Fibroblast of skin of back (primary cell): ENCODE measurements at places on chromosomes 5 and 9.

DNA sequence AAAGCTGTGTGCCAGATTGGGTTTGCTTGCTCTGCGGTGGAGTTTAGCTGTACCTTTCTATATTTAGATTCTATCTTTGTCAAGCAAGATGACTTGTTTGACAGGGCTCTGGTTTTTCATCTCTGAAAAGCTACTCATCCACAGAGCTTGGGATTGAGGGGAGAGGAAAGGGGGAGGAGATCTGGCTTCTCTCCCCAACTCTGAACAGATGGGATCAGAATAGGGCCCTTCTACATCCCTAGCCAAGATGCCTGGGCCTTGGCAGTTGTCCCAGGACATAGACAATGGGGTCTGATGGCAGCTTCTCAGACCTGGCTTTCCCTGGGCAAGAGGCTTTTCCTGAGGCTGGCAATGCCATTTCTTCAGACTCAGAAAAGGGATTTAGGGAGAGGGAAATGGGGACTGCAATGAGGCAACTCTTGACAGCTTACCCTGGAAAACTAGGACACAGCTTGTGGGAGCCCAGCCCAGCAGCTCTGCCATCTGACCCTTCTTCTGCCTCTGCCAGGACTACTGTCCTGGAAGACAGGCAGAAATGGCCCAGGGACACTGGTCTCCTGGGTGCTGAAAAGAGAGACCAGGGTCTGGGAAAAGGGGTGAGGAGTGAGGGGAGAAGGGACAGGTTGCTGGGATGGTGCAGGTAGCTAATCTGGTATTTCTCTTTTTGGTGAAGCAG, 50.2 kb upstream of the ASTN2 start:
- DNase-seq: no peak

DNA sequence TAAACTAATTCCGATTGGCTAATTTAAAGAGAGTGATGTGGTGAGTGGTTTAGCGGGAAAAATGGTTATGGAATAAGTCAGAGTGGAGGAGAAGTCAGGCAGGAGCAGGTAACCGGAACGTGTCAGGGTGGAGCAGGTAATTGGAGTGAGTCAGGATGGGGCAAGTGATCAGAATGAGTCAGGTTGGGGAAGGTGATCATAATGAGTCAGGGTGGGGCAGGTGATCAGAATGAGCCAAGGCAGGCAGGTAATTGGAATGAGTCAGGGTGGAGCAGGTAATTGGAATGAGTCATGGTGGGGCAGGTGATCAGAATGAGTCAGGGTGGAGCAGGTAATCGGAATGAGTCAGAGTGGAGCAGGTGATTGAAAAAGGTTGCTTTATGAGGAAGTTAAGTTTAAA, 101.4 kb downstream of the TMEM167A start:
- DNase-seq: no peak

DNA sequence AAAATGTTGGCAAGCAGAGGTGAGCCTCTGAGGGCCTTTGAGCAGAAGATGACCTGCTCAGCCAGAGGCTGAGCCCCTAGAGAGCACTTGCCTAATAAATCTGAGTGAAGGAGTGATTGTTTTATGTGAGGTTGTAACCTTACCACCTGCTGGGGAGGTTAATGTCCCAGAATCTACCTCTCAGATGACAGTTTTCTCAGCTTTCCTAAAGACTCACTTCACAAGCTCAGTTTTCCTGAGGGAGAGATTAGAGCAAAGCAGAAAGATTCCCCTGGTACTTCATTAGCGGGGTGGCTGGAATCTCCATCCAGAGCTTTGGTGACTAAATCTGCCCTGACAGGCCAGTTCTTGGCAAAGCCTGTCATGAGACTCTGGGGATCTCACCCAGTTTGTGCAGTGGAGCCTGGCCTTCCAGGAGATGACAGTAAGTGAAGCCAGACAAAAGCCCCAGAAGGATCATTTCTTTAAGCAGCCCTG, 48.8 kb upstream of the GALNT10 start:
- DNase-seq: no peak

DNA sequence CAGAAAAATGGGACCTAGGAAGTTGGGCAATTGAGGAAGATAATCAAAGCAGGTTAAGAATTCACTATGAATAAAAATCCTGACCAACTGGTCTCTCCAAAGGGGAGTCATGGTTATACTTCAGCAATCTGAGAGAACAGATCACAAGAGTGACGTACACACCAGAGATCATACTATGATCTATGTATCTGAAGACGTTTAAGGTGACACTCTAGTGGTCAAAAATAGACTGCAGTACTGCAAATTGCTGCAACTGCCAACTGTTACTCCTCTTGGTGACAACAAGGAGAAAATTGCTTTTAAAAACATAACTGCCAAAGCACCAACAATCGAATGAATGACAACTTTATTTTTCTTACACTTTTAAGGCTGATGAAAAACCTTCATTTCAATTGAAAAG, 4.9 kb downstream of the AK6 start:
- peak; percentile 33 for DNase-seq

- DNase-seq: peak; percentile 61
Observed at GRCh38 chr9:87223392-87224246, 274.0 kb upstream of the DAPK1 start.

- DNase-seq: peak; percentile 67
Observed at GRCh38 chr5:128213340-128213739, 129.8 kb downstream of the SLC12A2 start.

DNA sequence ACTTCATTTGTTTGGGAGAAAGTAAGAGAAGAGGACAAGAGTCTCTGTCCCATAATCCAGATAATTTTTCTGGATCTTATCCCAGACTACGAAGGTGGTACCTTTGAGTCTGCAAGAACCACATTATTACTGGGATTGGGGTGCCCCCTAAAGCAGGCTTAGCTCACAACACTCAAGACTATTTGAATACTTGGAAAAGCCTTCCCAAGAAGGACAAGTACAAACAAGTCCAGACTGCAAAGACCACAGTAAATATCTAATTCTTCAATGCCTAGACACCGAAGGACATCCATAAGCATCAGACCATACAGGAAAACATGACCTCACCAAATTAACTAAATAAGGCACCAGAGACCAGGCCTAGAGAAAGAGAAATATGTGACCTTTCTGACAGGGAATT, 40.2 kb upstream of the TMED7 start:
- no peak for DNase-seq

DNA sequence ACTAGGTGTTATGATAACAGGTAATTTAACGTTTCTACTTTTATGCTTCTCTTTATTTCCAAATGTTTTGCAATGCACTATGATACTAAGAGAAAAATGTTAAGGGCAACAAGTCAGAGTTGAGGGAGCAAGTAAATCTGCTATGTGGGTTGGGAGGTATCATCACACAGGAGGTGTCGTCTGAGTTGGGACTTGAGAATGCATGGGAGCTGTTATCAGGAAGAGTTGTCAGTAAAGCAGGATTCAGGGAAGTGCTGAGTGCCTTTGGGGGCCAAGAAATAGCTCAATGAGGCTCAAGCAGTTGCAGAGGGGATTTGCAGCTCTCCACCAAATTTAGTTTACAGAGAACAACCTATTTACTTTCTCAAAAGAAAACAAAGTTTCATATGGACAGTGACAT, 108.0 kb downstream of the PPP2R2B start:
- DNase-seq: no peak

- no peak for DNase-seq
Observed at GRCh38 chr9:33164138-33164809, 2.9 kb downstream of the B4GALT1 start.

- DNase-seq: peak; percentile 30
Observed at GRCh38 chr9:136544964-136545691, 720 bp downstream of the NOTCH1 start.

- DNase-seq: no peak
Observed at GRCh38 chr5:175585567-175585966, 72.3 kb upstream of the HRH2 start.

- DNase-seq: no peak
Observed at GRCh38 chr9:136711751-136712689, at the start of gene DIPK1B. Gene DIPK1B, plus strand, starts transcription at chr9:136712572. Its CDS starts 94 bp downstream, at chr9:136712666.

- peak; percentile 89 for DNase-seq
Observed at GRCh38 chr9:111287127-111287526, 42.9 kb downstream of the OR2K2 start.

GRCh38 chr9:104868303-104868686, 59.7 kb downstream of the ABCA1 start:
- no peak for DNase-seq

DNA sequence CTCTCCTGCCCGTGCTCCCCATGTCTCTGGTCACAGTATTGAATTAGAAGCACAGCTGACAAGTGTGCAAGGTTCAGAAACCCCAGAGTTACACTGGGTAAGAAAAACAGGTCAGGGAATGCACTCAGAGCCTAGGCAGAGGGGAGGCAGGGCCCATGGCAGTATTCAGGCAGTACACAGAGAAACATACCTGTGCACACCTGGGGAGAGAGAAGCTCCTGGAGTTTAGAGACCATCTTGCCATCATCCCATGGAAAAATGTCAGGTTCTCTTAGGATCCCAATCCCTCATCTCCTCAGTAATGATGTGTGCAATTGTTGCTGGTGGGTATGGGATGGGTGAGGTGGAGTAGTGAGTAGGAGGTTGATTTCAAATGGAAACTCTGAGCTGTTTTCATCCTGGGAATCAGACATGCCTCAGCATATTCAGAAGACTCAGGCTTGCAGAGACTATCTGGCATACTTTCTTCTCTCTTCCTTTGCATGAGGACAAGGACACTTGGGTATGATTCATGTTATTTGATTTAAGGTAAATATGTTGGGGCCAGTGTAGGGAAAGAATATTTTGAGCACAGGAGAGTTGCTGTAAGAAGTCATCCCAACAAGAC, 228.5 kb downstream of the ESM1 start:
- peak; percentile 53 for DNase-seq

- peak; percentile 50 for DNase-seq
Observed at GRCh38 chr5:160175438-160176218, 53.7 kb upstream of the FABP6 start.

DNA sequence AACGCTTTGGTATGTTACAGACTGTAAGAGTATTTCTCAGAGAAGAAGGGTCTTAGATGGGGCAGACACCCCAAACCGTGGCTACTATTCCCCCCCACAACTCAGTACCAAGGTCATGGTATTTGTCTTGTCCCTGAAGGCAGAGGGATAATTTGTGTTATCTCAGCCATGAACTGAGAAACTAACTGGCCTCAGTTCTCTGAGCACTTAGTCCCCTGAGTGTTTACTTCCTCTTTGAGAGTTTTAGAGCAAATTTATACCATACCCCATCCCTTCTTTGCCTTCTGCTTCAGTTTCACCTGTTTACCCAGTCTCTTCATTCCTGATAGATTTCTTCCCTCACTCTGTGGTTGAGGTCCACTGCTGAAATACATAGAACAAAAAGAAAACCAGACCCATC, 183.9 kb downstream of the LRRC70 start:
- DNase-seq: no peak

- DNase-seq: no peak
Observed at GRCh38 chr5:50995285-50995942, 329.0 kb downstream of the PARP8 start.

DNA sequence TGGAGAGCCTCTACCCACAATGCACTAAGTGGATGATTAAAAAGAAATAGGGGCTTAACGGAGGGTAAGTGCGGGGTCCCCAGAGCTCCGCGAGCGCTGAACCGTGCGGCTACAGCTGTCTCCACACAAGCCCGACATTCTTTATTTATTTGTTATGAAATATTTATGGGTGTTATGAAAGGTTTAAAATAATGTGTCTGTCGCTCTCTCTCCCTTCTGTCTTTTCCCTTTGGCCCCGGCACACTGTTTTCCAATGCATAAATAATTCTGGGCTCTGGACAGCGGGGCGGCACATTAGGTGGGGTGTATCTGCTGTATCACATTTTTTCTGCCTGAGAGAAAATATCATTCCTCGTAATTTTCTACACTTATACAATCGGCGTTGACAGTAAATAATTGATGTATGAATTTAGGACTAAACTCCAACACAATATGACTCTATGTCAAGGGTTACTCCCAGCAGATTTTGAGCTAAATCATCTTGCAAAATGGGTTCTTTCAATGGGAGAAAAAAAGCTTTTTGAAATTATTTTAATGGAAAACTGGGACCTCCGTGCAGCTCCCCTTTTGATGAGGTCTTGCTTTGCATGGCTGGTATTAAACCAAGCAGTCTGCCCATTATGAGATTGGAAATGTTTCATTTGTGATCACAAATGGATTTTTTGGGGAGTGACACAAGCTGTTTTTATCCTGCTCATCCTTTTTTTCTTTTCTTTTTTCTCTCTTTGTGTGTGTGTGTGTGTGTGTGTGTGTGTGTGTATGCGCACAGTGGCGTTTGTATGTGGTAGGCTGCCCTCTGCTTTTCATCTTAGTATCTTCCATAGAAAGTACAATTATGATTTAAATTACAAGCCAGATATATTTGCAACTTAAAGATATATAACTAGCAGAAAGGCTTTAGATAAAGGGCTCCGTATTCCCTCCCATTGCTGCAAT, 370.6 kb upstream of the IRX4 start:
- no peak for DNase-seq

GRCh38 chr9:79741381-79741780, 169.6 kb downstream of the TLE4 start:
- no peak for DNase-seq

- DNase-seq: no peak
Observed at GRCh38 chr5:9125852-9126251, 420.0 kb downstream of the SEMA5A start.

- no peak for DNase-seq
Observed at GRCh38 chr5:59274106-59274636, 619.4 kb downstream of the PDE4D start.

- DNase-seq: peak; percentile 74
Observed at GRCh38 chr5:150208187-150209098, 18.6 kb downstream of the SLC6A7 start.

- DNase-seq: no peak
Observed at GRCh38 chr5:77483682-77484081, 8.4 kb downstream of the WDR41 start.

GRCh38 chr5:172892713-172893112, 58.7 kb downstream of the ERGIC1 start:
- no peak for DNase-seq

GRCh38 chr5:6253281-6253680, 125.1 kb downstream of the MED10 start:
- DNase-seq: no peak

- no peak for DNase-seq
Observed at GRCh38 chr5:107570181-107570580, 100.6 kb downstream of the EFNA5 start.

DNA sequence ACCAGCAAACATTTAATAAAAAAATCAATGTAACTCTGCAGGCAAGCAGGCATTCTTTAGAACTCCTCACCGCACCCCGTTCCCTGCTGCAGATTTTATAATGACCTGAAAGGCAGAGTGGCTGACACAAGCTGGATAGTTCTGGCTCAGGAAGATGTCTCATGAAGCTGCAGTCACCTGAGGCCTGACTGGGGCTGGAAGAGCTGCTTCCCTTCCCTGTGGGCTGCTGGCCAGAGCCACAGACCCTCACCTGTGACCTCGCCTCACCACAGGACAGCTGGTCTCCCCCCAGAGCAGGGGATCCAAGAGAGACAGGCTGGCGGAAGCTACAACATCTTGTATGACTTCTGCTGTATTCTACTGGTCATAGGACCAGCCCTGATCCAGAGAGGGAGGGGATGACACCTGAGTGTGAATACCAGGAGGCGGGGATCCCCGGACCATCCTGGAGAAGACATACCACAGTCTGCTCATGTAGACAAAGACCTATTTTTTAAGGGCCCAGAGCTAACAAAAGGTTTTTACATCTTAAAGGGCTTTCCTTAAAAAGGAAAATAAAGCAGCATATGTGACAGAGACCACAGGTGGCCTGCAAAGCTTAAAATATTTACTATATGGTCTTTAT, 43.9 kb downstream of the RAPGEF1 start:
- DNase-seq: no peak

- no peak for DNase-seq
Observed at GRCh38 chr5:56480078-56480704, 247.1 kb upstream of the ANKRD55 start.
